HEK293T (cell line): ENCODE measurements at places on chromosomes 16 and 17.

DNA sequence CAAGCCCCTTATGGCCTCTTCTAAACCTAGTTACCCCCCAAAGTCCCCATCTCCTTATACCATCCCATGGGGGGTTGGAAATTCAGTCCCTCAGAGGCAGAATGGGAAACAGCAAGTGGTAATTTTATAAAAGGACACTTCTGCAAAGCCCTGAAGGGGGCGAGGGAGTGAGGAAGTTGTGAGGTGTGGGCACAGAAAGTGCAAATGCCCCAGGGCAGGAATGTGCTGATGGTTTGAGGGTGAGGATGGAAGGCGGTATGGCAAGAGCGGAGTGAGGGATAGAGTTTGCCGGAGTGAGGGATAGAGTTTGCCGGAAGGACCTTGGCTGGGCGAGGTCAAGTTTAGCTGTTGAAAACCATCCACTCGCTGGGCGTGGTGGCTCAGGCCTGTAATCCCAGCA is 52.7 kb downstream of the HAPSTR1 start:
- DNase-seq = no peak

- DNase-seq = peak; percentile 35
These were observed 3.7 kb upstream of the MYL4 start for GRCh38 chr17:47205419-47205963.

DNA sequence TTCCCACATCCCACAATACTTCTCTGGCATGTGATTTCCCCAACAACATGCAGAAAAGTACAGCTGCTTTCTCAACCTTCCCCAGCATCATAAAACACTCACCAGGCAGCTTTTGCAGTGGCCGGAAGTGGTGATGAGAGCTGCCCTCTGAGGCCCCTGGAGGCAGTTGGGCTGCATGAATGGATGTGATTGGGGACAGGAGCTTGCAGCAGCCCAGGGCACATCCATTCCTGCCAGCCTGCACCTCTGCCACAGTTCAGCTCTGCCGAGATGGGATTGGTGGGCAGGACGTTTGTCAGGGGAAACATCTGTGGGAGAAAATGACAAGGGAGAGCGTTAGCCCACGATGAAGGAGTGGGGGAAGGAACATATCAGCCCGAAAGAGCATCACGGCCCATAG is 19.8 kb downstream of the NUBP1 start:
- no peak for DNase-seq

DNA sequence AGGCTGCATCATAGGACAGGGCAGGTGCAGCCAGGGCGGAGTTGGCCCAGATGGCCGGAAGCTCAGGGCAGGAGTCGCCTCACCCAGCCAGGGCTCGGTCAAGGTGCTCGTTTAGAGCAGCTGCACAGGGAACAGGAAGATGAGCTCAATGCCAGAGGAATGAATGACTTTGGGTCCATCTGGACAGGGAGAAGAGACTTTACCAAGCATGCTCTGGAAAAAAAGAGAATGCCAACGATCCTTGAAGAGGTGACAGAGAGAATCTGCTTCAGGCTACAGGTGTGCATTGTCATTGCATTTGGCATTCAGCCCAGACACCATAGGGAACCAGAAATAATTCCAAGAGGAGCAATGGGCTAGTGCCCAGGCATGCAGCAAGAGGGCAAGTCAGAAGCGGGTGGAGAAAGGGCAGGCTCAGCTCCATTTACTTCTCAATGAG is 6.7 kb upstream of the MPP3 start:
- DNase-seq = no peak

GRCh38 chr16:73915935-73916334 is 380.7 kb upstream of the PSMD7 start:
- DNase-seq = no peak

- peak; percentile 42 for DNase-seq
These were observed 82.2 kb downstream of the PLXDC1 start for GRCh38 chr17:39069114-39069756.

DNA sequence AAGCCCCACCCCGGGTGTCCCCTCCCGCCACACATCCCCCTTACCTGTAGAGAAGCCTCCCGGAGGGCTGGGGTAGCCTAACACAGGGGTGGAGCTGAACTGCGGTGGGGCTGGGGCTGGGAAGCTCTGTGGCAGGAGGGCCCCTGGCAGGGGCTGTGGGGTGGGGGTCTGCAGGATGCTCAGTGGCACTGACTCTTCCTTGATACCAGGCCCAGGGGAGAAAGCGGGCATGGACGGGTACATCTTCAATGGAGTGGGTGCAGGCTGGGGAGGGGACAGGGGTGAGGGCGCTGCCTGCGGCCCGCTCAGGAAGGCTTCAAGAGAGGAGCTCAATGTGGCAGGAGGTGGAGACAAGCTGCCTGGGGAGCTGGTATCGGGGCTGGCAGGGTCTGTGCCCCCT is 16.7 kb downstream of the SREBF1 start:
- DNase-seq = no peak

GRCh38 chr17:65966072-65966695 is 225.7 kb downstream of the CEP112 start:
- DNase-seq = no peak

GRCh38 chr17:57638284-57638683 is 106.8 kb downstream of the CCDC182 start:
- DNase-seq = no peak

DNA sequence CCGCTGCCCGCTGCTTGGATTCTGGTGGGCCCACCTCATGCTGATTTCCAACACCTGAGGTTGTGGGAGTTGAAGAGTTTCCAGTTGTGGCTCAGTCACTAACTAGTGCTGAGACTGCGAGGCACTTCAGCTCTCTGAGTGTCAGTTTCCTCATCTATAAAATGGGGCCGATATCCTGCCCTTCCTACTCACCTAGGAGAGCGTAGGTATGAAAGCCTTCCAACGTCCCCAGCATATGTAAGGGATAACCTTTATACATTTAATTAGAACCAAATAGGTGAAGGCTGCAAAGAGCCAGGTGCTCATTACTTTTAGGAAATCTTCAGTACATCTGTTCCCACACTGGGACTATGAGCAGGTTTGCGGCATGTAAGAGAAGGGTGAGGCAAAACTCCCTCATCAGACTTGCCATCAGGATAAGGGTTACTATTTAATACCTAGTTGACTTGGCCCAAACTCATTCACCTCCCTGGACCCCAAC is 782 bp upstream of the KIF18B start:
- DNase-seq = no peak

DNA sequence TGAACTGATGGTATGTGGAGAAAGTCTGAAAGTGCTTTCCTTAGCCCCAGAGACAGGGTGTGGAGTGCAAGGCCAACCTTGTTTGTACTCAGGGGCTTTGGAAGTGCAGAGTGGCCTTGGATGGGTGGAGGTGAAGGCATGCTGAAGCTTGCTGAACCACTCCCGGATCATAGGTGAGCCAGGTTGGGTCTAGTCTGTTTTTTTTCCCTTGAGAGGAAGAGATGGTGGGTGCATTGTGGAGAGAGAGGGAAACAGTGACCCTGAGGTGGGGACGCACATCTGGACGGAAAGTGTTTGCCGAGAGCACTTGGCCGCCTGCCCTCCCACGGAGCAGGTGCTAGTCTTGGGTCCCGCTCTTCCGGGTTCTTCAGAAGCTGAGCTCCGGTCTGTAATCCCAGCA is 12.5 kb downstream of the ABAT start:
- DNase-seq = no peak

GRCh38 chr17:14940938-14941265 is 324.2 kb downstream of the PMP22 start:
- DNase-seq = no peak

- no peak for DNase-seq
These were observed 56.9 kb upstream of the TEKT3 start for GRCh38 chr17:15398291-15398690.

GRCh38 chr16:749010-749409 is 8.2 kb upstream of the CIAO3 start:
- no peak for DNase-seq
